Activated naive CD4-positive, alpha-beta T cell (primary cell): ENCODE measurements at places on chromosomes 7 and 10.

- no peak for DNase-seq
These were observed 92.7 kb upstream of the MKX start for GRCh38 chr10:27838361-27838760.

- DNase-seq, result no peak
These were observed 713 bp upstream of the HOGA1 start for GRCh38 chr10:97583476-97583875.

- no peak for DNase-seq
These were observed 30.2 kb upstream of the CYP26C1 start for GRCh38 chr10:93030409-93030808.

- DNase-seq, result no peak
These were observed 44.6 kb upstream of the C1QL3 start for GRCh38 chr10:16566202-16566805.

GRCh38 chr10:119595676-119596515, 868 bp downstream of the TIAL1 start:
- peak; percentile 50 for DNase-seq

GRCh38 chr7:140342727-140343514, 55.4 kb downstream of the SLC37A3 start:
- no peak for DNase-seq

DNA sequence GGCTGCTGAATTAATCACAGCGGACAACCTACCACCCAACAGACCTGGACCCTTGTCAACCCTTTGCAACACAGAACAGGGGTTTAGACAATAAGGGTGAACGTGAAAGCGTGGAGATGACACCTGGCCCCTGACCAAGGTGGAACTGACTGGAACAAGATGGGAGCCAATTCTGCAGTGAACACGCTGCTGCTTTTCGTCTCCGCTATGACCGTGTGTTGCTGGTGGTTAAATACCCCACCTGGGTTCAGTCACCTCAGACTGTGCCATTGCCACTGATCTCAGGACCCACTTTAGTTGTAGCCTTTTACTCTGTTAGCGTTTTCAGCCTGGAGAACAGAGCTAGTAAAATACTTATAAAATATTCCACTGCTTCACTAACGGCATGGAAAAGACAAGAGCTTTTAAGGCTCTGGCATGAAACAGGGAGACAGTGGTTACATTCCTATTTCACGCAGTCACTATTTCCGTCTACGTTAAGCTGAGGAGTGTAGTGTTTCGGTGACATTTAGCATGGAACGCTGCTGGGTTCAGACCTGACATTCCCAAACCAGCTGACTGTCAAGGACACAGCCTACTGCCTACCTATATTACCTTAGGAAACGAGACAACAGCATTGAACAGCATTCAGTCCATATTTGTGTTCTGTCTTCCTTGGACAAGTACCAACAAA, 119.5 kb upstream of the PRSS1 start:
- no peak for DNase-seq

GRCh38 chr10:70981171-70981836, 92.9 kb upstream of the PCBD1 start:
- no peak for DNase-seq

DNA sequence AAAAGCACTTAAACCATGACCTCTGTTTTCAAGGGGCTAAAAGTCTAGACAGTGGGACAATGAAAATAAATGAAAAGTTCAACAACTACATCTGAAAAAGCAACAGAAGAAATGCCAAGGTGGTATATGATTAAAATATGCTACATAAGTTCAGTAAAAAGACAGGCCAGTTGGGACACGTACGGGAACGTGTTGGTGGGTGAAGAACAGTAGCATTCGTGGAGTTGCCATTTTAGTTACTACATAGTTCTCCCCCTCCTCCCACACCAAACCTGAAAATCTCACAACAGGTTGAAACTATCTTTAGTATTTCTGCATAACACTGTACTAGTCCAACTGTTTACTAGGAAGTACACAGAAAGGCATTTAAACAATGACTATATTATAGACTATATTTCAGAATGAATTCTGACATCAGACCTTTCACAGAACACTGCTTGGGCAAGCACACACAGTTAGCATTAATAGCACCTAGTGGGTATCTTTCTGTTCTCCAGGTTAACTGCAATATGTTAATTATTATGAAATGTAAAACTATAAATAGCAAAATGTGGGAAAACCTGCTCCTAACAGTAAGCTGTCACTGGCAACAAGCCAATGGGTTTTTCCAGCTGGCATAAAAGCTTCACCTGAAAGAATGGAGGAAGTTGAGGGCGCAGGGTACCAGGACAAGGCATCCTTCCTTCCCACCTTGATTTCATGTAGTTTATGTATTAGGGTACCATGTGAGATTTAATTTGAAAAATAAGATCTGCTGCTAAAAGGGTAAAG, 135.0 kb downstream of the STRA8 start:
- no peak for DNase-seq

DNA sequence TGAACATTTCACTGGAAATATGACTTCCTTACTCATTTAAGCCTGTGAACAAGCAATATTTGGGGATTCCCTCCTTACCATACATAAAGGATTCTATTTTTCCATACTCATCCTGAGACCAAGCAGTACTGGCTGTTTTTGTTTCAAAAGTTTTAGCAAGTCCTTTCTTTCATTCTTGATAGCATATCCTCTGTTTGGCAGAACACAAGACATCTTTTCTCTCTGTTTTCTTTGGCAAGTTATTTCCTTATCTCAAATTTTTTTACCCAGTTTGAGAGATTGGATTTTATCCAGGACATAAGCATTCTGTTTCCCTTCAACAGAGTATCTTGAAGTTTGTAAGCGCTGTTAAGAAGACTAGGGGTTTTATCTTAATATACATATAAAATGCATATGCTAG, 3.0 kb upstream of the WASL start:
- no peak for DNase-seq

- DNase-seq, result no peak
These were observed 69.2 kb upstream of the LRRC4 start for GRCh38 chr7:128100225-128100948.

DNA sequence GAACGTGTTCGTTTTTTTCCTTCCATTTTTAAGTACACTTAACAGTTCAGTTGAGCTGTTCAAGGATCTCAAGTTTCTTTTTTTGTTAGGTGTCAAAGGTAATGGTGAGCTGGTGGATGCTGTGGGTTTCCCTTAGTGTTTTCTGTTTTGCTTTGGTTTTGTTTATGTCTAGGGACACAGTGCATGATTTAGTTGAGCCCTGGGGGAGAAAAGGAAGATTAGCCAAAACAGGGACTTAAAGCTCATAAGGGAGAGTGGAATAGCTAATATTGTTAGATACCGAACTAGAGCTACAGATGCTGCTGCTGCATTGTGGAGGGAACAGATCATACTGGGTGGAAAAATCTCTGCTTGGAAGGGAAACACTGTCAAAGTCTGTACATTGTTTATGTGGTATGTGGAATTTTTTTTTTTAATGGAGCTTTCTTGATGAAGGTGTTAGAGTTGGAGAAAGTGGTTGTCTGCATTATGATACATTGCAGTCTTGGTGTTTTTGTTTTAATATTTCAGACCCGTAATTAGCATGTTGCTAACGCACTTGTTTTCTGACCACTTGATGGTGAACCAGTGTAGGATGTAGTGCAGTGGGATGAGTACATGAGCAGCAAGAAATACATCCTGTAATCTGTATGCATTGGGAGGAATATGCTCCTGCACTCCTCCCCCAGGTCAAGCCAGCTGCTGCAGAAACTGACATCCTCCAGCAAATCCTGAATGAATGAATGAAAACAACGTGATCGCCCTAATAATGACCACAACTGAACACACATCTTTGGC, 2.1 kb downstream of the GLCCI1 start:
- no peak for DNase-seq

DNA sequence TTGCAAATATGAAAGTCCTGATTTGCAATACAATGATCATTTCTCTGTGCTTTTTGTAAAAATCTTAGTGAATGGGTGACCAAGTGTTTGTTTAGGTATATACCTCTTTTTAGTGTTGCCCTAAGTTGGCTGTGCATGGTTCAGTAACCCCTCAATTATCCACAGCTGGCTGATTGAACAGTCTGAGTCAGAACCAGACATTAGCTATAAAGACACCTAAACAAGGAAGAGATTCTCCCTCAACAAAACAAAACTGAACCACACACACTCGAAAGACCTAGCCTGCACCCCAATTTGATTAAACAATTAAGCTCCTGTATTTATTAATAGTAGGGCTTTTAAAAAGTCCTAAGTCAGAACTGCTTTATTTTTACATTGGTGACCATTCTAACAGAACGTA, 2.8 kb downstream of the RSBN1L start:
- no peak for DNase-seq

DNA sequence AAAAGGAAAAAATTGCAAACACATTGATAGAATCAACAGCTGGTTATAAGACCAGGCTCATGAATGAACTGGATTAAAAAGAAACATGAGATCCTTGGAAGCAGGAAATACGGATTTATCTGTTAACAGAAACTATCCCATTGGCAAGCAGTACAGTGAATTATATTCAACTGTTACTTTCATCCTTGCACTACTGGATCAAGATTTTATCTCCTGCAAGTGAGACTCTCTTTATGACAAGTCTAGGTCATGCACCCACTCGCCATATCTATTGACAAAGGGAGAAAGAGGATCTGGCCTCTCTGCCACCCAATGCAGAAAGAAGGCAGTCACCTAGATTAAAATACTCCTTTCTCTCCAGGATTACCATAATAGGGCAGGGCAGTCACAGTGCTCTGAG, 41.4 kb downstream of the CSTF2T start:
- no peak for DNase-seq

GRCh38 chr7:125195156-125195555, 265.5 kb upstream of the POT1 start:
- no peak for DNase-seq

DNA sequence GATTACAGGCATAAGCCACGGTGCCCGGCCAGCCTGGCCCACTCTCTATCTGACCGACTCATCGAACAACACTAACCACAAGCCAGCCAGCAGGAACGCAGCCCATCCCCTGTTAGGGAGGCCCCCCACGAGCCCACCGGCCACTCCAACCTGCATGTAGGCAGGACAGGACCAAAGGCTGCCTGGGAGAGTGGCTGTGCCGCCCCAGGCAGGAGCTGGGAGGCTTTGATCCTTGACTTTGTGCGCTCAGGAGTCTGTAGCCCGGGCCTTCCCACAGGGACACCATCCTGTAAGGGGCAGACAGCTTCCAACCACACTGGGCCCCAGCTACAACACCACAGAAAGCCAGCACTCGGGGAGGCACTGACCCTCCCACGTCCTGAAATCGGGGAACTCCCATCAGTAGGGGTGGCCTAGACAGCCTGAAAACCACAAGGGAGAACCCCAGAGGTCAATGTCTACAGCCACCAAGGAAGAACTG, 29.4 kb downstream of the GRID1 start:
- DNase-seq, result no peak

- DNase-seq, result no peak
These were observed 10.2 kb upstream of the EFCAB10 start for GRCh38 chr7:105591522-105591921.

DNA sequence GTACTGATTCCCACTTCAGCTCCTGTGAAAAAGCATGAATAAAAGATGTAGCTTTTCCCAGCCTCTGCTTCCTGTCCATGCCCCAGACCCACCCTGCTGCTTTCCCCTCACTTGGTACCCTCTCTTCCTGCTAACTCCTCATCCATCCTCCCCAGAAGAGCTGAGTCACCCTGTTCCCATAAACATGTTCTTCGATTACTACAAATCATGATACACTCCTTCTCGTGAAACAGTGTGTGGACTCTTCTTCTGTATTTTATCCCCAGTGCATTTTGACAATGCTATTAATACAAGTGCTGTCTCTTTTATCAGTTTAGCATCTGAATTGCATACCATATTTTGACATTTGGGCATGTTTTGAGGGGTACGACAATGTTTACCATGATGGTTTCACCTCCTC, 45.8 kb upstream of the SORBS1 start:
- DNase-seq, result no peak

DNA sequence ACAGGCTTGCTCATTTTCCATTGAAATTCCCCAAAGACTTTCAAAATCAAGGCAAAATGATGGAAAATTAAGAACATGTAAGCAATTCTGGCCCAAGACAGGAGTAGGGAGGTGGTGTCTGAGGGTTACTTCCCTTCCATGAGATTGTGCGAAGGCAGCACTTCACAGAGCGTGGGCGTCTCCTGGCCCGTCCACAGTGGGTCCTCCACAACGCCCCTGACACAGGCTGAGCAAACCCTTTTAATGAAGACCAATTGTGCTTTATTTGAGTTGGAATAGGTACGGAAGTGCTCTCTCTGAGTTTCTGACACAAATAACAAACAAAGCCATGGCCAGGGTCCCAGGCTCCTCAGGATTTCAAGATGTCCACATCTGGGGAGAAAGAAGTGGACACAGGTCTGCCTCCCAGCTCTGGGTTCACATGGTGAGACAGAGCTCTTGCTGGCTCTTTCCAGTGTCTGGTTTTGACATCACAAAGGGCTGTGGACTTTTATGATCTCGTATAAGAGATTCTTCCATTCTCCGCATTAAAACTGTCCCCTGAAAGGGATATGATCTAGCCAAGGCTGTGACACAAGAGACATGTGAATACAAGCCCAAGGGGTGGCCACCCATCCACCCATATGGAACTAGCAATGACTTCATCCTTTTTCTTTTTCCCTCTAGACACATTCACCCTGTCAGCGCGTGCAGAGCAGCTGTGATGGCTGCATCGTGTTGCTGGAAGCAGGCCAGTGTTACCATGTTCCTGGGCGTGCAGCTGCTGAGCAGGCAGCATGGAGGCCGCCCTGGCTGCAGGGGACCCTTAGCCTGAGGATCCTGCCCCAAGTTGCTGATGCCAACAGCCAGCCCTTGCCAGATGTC, 145.6 kb downstream of the ADAM12 start:
- no peak for DNase-seq

GRCh38 chr10:102001435-102002068, 54.4 kb downstream of the ARMH3 start:
- DNase-seq, result no peak

- no peak for DNase-seq
These were observed 66.7 kb upstream of the FGL2 start for GRCh38 chr7:77266291-77266794.

GRCh38 chr7:37039131-37039749, 314.9 kb upstream of the AOAH start:
- DNase-seq, result no peak

- DNase-seq, result no peak
These were observed 109.1 kb upstream of the TNS3 start for GRCh38 chr7:47690902-47691558.

- no peak for DNase-seq
These were observed 41.2 kb upstream of the VCL start for GRCh38 chr10:73956476-73957359.

GRCh38 chr7:108911016-108911415, 341.3 kb downstream of the DNAJB9 start:
- DNase-seq, result no peak

GRCh38 chr7:114507381-114507780, 92.8 kb downstream of the FOXP2 start:
- DNase-seq, result no peak

- no peak for DNase-seq
These were observed 57.7 kb upstream of the KCNIP2 start for GRCh38 chr10:101901340-101901739.
